ENCODE measurements at places on chromosomes 1 and 21. TPM values are rescaled to one million over a fixed set of nuclear protein-coding genes. Genes with fewer than 3 reads are reported as not detected.

ELK4 gene
- 30.2 TPM for total RNA-seq

BTG2 gene
- total RNA-seq, result 2.0 TPM

PROX1 gene
- 94.1 TPM for total RNA-seq

CALML6 gene
- total RNA-seq, result 1.4 TPM

SELENBP1 gene
- 342 TPM for total RNA-seq

SPATA1 gene
- total RNA-seq, result 1.2 TPM

GBP4 gene
- total RNA-seq, result 12.6 TPM

CADM3 gene
- 0.16 TPM for total RNA-seq

GRCh38 chr1:72140222-72140621 lies 142.1 kb downstream of the NEGR1 start:
- H3K36me3 ChIP-seq, result no peaks in the 10 kb centered on the region
- no peak overlapping the region for H3K4me3 ChIP-seq
- no peaks in the 10 kb centered on the region for H3K4me1 ChIP-seq
- H3K27me3 ChIP-seq, result no peaks in the 10 kb centered on the region
- no peak for DNase-seq
- H3K27ac ChIP-seq, result no peak overlapping the region

DNA sequence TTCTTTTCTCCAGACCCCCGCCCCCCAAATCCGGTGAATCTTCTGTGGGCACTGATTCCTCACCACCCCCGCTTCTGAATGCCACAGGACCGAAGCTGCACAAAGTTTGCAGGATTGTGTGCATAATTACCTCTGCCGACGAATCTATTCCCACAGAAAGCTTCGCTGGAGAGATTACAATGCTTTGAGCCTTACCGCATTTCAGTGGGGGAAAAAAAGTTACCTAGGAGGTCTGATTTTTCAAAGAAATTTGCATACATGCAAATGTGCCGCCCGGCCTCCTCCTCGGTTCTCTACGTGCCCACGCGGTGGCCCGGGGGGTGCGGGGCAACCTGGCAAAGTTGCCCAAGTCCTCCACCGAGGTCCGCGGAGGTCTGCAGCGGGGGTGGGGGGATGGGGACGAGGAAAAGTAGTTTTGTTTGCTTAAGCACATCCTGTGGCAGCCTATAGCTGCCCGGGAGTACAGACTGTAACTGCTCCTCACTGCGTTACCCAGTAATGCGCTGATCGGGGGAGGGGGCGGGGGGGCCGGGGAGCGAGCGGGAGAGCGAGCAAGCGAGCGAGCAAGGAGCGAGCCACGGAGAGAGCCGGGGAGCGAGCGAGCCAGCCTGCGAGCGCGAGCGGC lies 563 bp upstream of the NFIA start:
- peak overlapping the region; percentile 58 for H3K27ac ChIP-seq
- H3K4me1 ChIP-seq, result peaks cover 48% of the 10 kb centered on the region
- H3K4me3 ChIP-seq, result peak overlapping the region; percentile 74
- H3K36me3 ChIP-seq, result no peaks in the 10 kb centered on the region
- H3K27me3 ChIP-seq, result no peaks in the 10 kb centered on the region

DNA sequence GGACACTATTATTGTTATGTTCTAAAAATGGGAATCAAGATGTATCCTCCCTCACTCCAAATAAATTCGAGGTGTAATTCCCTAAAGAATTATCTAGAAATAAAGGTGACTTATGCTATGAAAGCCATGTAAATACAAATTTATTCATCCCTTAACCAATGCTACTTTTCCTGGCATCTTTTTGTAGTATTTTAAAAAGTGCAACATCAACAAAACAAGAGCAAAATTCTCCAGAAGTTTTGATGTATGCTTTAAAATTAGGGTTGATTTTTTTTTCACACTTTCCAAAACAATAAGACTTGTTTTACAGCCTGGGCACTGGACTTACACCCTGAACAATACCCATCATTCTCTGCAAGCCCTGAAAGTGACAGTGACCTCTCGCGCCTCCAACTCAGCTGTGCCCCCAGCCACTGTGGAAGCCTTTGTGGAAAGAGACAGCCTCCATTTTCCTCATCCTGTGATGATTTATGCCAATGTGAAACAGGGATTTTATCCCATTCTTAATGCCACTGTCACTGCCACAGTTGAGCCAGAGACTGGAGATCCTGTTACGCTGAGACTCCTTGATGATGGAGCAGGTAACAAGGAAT lies 21.4 kb upstream of the CLCA1 start:
- no peak overlapping the region for H3K4me3 ChIP-seq
- H3K4me1 ChIP-seq, result no peaks in the 10 kb centered on the region
- H3K27me3 ChIP-seq, result no peaks in the 10 kb centered on the region
- no peaks in the 10 kb centered on the region for H3K36me3 ChIP-seq
- DNase-seq, result no peak
- H3K27ac ChIP-seq, result no peak overlapping the region

DNA sequence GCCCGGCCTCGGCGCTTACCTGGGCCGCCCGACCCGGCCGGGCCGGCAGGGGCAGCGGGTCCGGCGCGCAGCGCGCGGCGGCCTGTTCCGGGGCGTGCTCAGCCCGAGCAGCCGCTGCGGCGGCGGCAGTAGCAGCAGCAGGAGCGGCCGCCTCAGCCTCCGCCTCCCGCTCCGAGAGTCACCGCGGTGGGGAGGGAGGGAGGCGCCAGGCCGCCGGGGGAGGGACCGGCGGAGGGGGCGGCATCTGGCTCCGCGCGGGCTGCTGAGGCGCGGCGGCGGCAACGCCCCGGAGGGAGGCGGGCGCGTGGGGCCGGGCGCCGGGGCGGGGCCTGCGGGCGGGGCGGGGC lies at the start of gene CTNNBIP1:
Gene CTNNBIP1 (minus strand): TSS at position 194 of the 347 bp plus-strand sequence. CDS start 38,205 bp downstream, outside the sequence.
- H3K36me3 ChIP-seq, result no peaks in the 10 kb centered on the region
- H3K4me1 ChIP-seq, result no peaks in the 10 kb centered on the region
- no peaks in the 10 kb centered on the region for H3K27me3 ChIP-seq
- H3K4me3 ChIP-seq, result peak within 1 kb of the TSS; percentile 81
- peak within 1 kb of the TSS; percentile 55 for H3K27ac ChIP-seq

DNA sequence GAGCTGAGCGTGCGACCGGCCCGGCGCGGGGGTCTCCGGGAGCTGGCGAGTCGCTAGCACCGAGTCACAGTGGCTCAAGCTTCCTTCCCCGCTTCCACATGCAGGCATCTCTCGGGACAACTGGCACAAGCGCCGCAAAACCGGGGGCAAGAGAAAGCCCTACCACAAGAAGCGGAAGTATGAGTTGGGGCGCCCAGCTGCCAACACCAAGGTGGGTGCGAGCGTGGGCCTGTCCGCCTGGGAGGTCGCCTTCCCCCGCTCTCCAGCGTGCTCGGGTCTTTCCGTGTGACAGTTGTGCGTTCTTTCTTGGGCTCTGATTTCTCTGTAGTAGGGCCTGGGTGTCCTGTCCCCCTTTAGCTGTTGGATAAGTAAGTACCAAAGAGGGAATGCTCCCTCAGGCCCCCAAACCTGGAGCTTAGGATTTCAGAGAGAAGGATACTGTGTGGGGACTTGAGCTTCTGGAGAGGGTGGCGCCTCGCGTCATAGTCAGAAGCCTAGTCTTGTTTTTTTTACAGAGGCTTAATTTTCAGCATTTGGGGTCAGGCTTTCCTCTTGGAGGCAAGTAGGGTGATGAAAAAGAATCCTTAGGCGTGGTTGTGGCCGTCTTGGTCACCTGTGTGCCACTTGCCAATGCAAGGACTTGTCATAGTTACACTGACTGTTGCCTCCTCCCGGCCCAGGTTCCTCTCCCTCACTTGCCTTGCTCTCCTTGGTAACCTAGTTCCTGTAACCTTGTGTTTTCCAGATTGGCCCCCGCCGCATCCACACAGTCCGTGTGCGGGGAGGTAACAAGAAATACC lies 790 bp downstream of the RPS8 start:
- H3K27ac ChIP-seq, result peak overlapping the region; percentile 93
- peaks cover 5% of the 10 kb centered on the region for H3K36me3 ChIP-seq
- DNase-seq, result no peak
- H3K4me1 ChIP-seq, result no peaks in the 10 kb centered on the region
- no peaks in the 10 kb centered on the region for H3K27me3 ChIP-seq

- H3K27ac ChIP-seq, result no peak overlapping the region
- no peak overlapping the region for H3K4me3 ChIP-seq
- peaks cover 18% of the 10 kb centered on the region for H3K27me3 ChIP-seq
- no peak for DNase-seq
- no peaks in the 10 kb centered on the region for H3K4me1 ChIP-seq
These were observed 2.8 kb downstream of the PTGER3 start for GRCh38 chr1:71044833-71045232.

DNA sequence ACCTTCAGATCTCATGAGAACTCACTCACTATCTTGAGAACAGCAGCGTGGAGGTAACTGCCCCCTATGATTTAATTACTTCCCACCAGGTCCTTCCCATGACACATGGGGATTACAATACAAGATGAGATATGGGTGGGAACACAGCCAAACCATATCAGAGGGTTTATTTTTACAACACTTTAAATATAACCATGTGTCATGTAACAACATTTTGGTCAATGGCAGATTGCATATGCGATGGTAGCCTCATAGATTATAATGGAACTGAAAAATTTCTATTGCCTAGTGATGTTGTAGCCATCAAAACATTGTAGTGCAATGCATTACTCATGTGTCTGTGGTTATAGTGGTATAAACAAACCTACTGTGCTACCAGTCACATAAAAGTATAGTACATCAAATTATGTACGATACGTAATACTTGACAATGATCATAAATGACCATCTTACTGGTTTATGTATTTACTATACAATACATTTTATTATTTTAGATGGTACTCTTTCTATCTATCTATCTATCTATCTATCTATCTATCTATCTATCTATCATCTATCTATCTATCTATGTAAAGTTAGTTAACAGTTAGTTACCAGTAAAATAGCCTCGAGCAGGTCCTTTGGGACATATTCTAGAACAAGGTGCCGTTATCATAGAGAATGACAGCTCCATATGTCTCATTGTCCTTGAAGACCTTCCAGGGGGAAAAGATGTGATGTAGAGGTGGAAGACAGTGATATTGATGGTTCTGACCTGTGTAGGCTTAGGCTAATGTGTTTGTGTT lies 12.6 kb upstream of the S100B start:
- H3K27ac ChIP-seq, result no peak overlapping the region
- no peaks in the 10 kb centered on the region for H3K4me1 ChIP-seq
- H3K4me3 ChIP-seq, result no peak overlapping the region
- no peak for DNase-seq
- no peaks in the 10 kb centered on the region for H3K27me3 ChIP-seq

- H3K4me1 ChIP-seq, result no peaks in the 10 kb centered on the region
- H3K27me3 ChIP-seq, result no peaks in the 10 kb centered on the region
- no peak overlapping the region for H3K4me3 ChIP-seq
- no peaks in the 10 kb centered on the region for H3K36me3 ChIP-seq
- DNase-seq, result no peak
These were observed 47.4 kb downstream of the SLC30A10 start for GRCh38 chr1:219880765-219881457.

DNA sequence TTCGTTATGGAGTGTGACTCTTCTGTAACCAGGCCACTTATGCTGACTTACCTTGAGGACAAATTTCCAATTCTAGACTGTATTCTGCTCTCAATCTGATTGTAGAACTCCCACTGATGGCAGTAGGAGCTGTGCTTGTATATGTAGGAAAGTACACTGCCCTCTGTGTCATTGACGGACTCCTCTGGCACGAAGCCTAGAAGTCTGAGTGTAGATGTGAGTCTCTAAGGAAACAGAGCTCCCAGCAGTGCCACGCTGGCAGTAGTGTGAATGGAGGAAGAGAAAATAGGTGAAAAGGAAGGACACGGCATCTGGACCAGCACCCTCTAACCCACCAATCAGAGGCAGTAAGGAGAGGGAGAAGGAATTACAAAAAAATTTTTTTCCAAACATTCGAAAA lies 130.4 kb upstream of the ADGRL2 start:
- no peak overlapping the region for H3K4me3 ChIP-seq
- H3K27ac ChIP-seq, result no peak overlapping the region
- H3K36me3 ChIP-seq, result no peaks in the 10 kb centered on the region

- H3K4me3 ChIP-seq, result no peak overlapping the region
- no peak overlapping the region for H3K27ac ChIP-seq
- DNase-seq, result no peak
- H3K36me3 ChIP-seq, result no peaks in the 10 kb centered on the region
- no peaks in the 10 kb centered on the region for H3K27me3 ChIP-seq
- peaks cover 12% of the 10 kb centered on the region for H3K4me1 ChIP-seq
These were observed 4.6 kb upstream of the FAM167B start for GRCh38 chr1:32242341-32242851.

GRCh38 chr1:197771904-197772556 lies 3.2 kb downstream of the DENND1B start:
- DNase-seq, result no peak
- no peaks in the 10 kb centered on the region for H3K4me1 ChIP-seq
- H3K4me3 ChIP-seq, result no peak overlapping the region
- H3K36me3 ChIP-seq, result no peaks in the 10 kb centered on the region

GRCh38 chr1:59146651-59147358 lies 150.1 kb upstream of the FGGY start:
- peak; percentile 51 for DNase-seq
- no peaks in the 10 kb centered on the region for H3K36me3 ChIP-seq
- peak overlapping the region; percentile 60 for H3K4me3 ChIP-seq

GRCh38 chr1:33267468-33268205 lies 11.3 kb downstream of the ZNF362 start:
- H3K4me1 ChIP-seq, result no peaks in the 10 kb centered on the region
- DNase-seq, result no peak
- no peak overlapping the region for H3K27ac ChIP-seq

DNA sequence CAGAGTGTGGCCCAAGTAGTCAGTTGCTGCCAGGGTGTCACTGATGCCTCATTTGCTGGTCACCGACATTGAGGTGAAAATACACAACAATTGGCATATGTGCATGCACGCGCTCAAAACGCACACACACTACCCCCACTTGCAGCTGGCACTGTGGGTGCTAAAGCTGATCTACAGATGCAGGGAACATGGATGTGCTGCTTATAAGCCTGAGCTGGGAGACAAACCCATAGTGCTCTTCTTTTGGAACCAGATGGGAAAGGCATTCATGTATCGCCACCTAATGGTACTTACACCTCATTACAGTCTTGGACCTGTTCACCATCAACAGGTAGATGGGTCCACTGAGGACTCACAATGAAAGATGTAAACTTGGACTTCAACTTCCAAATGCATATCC lies 70.3 kb upstream of the CAMK1G start:
- H3K27me3 ChIP-seq, result no peaks in the 10 kb centered on the region
- H3K36me3 ChIP-seq, result no peaks in the 10 kb centered on the region
- H3K27ac ChIP-seq, result no peak overlapping the region
- no peak for DNase-seq

- no peaks in the 10 kb centered on the region for H3K27me3 ChIP-seq
- no peaks in the 10 kb centered on the region for H3K4me1 ChIP-seq
- peak; percentile 4 for DNase-seq
- no peak overlapping the region for H3K27ac ChIP-seq
- H3K4me3 ChIP-seq, result no peak overlapping the region
These were observed 24.0 kb upstream of the LRRC3 start for GRCh38 chr21:44431300-44431699.

- no peak for DNase-seq
- no peaks in the 10 kb centered on the region for H3K4me1 ChIP-seq
- no peak overlapping the region for H3K27ac ChIP-seq
- no peaks in the 10 kb centered on the region for H3K27me3 ChIP-seq
These were observed 16.5 kb downstream of the SLC2A7 start for GRCh38 chr1:9009438-9010370.

GRCh38 chr1:93597709-93598108 lies 83.9 kb downstream of the BCAR3 start:
- H3K27me3 ChIP-seq, result no peaks in the 10 kb centered on the region
- DNase-seq, result no peak
